ENCODE measurements at places on chromosomes 6 and 20.

GRCh38 chr20:12673352-12673751 is 335.4 kb upstream of the SPTLC3 start:
- no peak for DNase-seq

DNA sequence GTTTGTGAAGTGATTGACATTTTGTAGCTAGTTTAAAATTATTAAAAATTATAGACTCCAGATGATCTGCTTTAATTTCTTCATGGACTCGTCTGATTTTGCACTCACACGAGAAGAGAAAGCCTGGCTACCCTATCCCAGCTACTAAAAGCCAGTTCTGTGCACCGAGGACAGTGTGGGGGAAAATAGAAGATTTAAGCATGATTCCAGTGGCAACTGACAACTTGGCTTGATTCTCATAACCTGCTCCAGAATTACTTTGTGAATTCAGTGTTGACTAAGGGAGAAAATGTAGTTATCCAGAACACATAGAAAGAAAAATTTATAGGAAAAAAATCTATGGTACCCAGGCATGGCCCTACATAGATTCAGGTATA is 88.7 kb downstream of the SNAP25 start:
- no peak for DNase-seq

- no peak for DNase-seq
Observed at GRCh38 chr6:47759364-47759763, 22.5 kb upstream of the OPN5 start.

DNA sequence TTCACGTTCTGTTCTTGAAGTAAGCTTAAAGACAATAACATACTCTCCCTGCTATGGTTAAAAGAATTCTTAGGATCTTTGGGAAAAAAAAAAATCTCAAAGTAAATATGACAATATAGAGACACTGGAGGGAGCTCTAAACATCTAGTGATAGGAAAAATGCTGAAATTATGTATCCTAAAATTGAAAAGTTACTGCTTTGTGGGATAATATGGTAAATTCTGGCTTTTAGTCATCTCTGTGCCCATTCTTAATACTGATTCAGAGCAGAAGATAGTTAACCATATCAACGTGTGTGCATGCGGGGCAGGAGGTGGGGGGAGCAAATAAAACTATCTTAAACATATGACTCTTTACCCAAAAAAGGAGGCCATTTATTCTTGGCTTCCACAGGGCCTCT is 165.4 kb downstream of the GMPR start:
- no peak for DNase-seq

DNA sequence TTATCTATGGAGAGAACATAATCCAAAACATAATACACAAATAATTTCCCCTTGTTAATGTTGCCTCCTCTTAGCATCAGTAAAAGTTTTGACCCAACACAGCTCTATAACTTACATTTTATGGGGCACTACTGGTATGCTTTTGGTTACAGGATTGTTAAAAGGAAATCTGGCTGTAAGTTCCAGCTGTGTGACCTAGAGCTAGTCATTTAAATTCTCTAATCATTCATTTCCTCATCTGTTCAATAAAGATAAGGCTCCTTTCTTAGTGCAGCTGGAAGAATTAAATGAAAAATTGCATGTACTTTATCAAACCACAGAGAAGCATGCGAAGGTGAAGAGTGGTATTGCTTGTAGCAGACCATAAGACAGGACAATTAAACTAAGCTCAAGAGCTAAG is 4.6 kb downstream of the SLC17A2 start:
- peak; percentile 51 for DNase-seq

- no peak for DNase-seq
Observed at GRCh38 chr20:24332956-24333355, 136.5 kb upstream of the SYNDIG1 start.

- peak; percentile 82 for DNase-seq
Observed at GRCh38 chr6:158072083-158072721, 90.5 kb downstream of the SYNJ2 start.
